ENCODE measurements at places on chromosomes 13 and 19.

DNA sequence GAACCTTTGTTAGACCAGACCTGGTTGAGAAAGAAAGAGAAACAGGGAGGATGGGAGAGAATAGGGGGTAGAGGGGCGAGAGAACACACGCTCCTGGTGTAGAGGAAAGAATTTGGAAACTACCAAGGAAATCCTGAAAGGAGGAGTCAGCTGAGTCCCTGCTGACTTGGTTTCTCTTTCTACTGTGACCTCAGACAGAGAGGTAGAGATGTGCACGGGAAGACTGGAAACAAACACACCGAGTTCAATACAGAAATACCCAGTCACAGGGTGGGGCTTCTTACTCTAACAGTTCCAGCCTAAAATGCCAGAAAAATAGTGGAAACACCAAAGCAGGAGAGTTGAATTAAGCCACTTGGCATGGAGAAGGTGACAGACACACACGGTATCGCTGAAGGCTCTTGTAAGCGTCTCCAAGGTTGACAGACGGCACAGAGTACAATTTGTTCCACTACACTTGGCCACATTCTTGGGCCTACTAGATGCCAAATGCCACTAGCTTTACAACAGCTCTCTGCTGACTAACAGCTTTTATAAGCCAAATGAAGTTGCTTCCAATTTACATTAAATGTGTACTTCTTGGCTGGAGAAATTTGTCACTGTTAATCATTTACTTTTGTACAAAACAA, 28.1 kb downstream of the LATS2 start:
- no peak for DNase-seq

- DNase-seq, result no peak
Measured at GRCh38 chr13:24827799-24828198, 63.8 kb downstream of the RNF17 start.

DNA sequence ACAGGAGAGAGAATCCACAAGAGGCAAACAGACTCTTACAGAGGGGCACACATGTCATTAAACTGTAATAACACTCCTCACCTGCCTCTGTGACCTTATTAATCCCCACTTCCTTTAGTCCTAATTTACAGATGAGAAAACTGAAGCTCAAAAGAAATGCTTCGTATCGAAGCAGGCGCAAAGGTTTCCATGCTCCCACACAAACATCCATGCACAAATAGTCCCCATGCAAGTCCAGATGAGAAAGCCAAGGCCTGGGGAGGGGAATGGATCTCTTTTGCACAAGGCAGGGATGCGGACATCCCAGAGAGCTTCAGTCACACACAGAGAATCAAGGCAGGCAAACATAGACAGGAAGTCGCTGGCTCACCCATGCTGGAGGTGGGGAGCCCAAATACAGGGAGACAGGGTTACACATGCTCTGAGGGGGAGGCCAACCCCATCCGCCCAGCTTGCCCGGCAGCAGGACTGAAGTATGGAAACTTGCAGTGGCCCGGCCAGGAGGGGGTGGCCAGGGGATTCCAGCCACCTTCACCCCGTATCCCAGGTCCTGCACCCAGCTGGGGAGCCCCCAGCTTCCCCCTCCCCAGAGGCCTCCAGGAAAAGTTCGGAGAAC, 468 bp downstream of the S1PR5 start:
- DNase-seq, result no peak

GRCh38 chr13:104522235-104523072, 1456.2 kb upstream of the SLC10A2 start:
- no peak for DNase-seq

GRCh38 chr13:85419611-85420010, 379.6 kb downstream of the SLITRK6 start:
- DNase-seq, result no peak

- DNase-seq, result peak; percentile 49
Measured at GRCh38 chr13:98909016-98909415, 68.8 kb downstream of the DOCK9 start.

GRCh38 chr13:22235285-22235949, 564.5 kb downstream of the FGF9 start:
- no peak for DNase-seq

GRCh38 chr19:42078058-42078457, 2.1 kb downstream of the ZNF574 start:
- no peak for DNase-seq

DNA sequence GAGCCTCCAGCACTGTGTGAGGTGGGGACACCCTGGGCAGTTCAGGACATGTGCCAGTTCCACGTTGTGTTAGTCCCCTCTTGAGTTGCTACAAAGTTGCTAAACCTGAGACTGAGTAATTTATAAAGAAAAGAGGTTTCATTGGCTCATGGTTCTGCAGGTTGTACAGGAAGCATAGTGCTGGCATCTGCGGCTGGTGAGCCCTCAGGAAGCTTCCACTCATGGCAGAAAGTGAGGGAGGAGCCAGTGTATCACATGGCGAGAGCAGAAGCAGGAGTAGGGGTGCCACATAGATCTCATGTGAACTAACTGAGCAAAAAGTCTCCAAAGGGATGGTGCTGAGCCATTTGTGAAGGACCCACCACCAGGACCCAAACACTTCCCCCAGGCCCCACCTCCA, 33.2 kb downstream of the TRPM4 start:
- DNase-seq, result no peak

GRCh38 chr13:26486550-26486949, 70.9 kb upstream of the WASF3 start:
- DNase-seq, result no peak

DNA sequence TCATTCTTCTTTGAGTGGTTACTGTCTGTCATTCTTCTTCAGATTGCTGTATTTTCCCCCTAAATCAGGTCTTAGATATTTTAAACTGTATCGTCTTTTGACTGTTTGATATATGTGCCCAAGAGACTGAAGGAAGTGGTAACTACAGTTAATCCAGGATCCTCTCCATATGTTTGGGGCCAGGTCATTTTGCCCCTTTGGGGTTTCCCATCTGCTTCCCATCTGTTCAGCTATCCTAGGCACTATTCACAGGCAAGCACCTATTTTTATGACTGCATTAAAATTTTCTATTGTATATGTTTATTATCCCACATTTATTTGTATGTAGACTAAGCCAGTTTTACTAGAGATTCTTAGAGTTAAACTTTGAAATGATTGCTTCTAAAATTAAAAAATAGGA, 244.2 kb downstream of the PCCA start:
- DNase-seq, result no peak

DNA sequence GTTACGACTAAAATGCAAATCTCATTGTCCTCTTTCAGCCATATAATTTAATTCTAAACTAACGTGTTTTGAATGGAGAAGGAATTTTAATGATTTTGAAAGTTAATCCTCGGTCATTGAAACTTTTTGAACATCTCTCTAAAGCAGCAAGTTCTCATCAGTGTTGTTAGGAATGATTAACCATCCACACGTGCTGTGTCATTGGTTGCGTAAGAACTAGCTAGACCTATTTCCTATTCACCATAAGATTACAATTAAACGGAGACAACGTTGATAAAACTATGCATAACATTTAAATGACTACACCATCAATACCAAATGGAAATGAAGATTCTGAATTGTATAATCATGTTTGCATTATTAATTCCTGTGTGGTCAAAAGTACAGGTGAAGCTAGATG, 155.6 kb upstream of the IRS2 start:
- DNase-seq, result no peak

- no peak for DNase-seq
Measured at GRCh38 chr19:34493038-34493648, 11.6 kb downstream of the WTIP start.

- DNase-seq, result no peak
Measured at GRCh38 chr13:113855931-113856715, 7.8 kb downstream of the GAS6 start.

- DNase-seq, result no peak
Measured at GRCh38 chr13:57624565-57625435, 6.7 kb upstream of the PCDH17 start.

- DNase-seq, result no peak
Measured at GRCh38 chr19:45645068-45645630, 6.0 kb upstream of the EML2 start.

- no peak for DNase-seq
Measured at GRCh38 chr13:36839981-36840380, 21.0 kb downstream of the RFXAP start.

DNA sequence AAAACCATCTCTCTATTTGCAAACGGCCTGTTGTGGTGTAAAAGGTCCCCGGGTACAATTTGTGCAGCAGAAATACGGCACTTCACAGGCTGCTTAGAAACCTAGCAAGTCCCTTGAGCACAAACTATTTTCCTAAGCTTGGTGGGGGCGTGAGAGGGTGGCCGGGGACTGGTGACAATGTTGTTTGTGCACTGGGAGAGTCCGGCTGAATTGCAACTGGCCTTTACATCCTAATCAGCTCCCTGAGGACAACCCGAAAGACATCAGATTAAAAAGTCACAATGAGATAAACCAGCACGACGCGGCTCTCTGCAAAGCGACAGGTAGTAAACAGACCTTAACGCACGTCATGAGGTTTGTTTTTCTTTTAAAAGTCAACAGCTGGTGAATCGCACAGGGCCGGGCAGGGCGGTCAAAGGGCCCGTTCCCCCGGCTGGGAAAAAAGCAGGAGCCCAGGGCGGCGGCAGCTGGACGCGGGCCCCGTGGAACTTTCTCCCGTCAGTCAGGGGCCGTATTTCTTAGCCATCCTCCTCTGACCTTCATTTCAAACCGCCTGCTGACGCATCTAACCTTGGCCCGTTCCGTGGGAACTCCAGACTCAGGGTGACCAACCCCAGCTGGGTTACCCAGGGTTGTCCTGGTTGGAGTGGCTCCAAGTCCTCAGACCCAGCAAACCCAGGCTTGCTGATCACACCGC, 112.3 kb downstream of the GADD45B start:
- DNase-seq, result no peak

- DNase-seq, result no peak
Measured at GRCh38 chr13:40794414-40795368, 5.3 kb downstream of the SLC25A15 start.

GRCh38 chr13:45353895-45354294, 12.9 kb upstream of the TPT1 start:
- DNase-seq, result no peak

DNA sequence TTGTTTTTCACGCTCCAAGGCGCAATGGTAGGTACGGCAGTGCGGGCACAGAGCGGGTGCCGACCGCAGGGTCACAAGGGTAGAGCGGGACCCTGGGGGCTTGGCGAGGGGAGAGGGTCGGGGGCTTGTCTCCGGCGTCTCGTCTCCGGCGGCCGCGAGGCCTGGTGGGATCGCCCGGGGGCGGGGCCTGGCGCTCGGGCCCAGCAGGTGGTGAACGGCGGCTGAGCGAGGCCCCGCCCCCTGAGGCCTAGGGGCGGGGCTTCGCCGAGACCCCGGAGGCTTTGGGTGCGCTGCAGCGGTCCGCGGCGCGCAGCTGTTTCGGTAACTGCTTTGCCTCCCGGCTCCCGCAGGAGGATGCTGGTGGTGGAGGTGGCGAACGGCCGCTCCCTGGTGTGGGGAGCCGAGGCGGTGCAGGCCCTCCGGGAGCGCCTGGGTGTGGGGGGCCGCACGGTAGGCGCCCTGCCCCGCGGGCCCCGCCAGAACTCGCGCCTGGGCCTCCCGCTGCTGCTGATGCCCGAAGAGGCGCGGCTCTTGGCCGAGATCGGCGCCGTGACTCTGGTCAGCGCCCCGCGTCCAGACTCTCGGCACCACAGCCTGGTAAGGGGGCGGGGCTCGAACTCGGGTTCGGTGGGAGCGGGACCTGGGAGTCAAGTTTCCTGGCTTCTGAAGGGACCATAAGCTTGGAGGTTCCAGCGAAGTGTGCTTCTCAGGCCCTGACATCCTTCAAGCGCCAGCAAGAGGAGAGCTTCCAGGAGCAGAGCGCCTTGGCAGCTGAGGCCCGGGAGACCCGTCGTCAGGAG, at the start of gene TSEN34:
Gene TSEN34, plus strand, starts transcription at position 298 of the 800 bp plus-strand sequence. Its CDS starts 57 bp downstream, at position 355.
- DNase-seq, result peak; percentile 88

DNA sequence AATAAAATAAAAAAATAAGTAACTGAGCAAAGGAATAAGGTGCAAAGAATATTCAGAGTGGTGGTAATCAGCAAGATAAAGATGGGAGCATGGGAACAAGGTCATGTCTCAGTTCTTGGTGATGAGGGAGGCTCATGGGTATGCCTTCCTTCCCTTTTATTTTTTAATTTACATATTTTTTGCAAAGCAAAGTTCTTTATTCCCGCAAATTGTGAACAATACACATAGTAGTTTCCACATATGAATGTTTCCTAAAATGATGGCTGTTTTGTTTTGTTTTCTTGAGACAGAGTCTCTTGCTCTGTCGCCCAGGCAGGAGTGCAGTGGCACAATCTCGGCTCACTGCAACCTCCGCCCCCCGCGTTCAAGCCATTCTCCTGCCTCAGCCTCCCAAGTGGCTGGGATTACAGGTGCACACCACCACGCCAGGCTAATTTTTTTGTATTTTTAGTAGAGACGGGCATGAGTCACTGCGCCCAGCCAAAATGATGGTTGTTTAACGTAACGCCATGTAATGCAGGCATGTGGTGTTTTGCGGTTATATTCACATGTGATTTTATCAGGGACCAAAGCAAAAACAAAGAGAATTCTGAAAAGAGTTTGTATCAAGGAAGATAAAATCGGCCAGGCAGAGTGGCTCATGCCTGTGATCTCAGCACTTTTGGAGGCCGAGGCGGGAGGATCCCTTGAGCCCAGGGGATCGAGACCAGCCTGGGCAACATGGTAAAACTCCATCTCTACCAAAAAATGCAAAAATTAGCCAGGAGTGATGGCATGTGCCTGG, 4.5 kb upstream of the ADGRE2 start:
- no peak for DNase-seq

DNA sequence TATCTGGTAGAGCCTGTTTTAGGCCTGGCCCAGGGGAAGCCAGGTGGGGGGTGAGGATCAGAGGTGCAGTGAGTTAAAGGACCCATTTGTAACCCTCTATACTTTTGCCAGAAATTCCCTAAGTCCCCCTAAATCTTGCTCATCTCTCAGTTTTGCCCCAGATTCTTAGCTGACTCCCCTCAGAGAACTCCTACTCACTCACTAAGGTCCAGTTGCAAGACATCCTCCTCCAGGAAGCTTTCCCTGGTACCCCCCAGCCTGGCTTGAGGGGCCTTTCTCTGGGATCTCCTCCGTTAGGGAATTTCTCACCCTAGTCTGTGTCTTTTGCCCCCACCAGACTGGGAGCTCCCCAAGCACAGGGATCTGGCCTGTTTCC, 1.9 kb downstream of the TSKS start:
- no peak for DNase-seq

DNA sequence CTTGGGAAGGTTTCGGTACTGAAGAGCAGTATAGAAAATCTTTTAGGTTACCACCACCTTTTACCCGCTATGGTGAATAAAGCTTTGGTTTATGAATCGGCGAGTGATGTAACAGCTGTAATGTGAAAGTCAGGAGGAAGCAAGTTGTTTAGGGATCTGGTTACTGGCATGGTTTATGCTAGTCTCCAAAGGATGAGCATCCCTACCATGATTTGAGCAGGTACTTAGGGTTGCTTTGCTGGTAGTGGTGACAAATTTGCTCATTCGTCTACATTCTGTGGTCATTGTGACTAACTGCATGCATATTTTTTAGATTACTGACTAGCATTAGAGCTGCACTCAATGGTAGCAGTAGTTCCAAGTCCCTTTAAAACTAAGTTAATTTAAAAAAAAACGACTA, 104.1 kb downstream of the FRY start:
- no peak for DNase-seq

DNA sequence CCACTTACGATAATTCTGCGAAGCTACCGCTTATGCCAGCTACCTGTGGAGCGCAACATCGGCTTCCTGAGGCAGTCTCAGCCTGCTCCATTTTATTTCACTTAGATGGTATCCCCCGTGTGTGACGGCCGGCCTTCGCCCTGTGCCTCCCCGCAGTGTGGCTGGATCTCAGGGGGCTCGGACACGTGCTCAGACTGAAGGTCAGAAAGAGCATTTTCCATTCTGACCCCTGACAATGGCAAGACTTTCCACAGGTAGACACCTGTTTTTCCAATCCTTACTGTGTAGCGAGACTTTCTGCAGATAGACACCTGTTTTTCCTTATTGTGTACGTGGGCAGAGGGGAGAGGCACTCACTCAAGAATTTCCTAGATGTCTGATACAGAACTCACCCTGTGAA, 52.7 kb downstream of the ATP11A start:
- DNase-seq, result no peak

Measured in activated CD4-positive, alpha-beta memory T cell treated with anti-CD3 and anti-CD28 coated beads, Interleukin-2, amount 10 ng/mL, durations not matched to agents 7 days and 5 days (primary cell).